Myocyte (in vitro differentiated cells): ENCODE measurements at places on chromosomes 16 and 17. TPM values are rescaled to one million over a fixed set of nuclear protein-coding genes. Genes with fewer than 3 reads are reported as not detected.
A peak's percentile ranks its signal among the peaks of the same experiment; 100 is the strongest.

DNA sequence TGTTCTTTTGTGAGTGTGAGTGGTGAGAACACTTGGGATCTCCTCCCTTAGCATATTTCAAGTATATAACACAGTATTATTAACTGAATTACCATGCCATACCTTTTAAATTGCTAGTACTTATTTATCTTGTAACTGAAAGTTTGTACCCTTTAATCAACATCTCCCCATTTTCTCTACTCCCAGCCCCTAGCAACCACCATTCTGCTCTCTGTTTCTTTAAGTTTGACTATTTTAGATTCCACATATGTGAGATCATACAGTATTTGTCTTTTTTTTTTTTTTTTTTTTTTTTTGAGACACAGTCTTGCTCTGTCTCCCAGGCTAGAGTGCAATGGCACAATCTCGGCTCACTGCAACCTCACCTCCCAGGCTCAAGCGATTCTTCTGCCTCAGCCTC is 117.6 kb upstream of the CACNG3 start:
- DNase-seq: no peak

- no peak for DNase-seq
These were observed 227.9 kb downstream of the MSI2 start for GRCh38 chr17:57484081-57484666.

DNA sequence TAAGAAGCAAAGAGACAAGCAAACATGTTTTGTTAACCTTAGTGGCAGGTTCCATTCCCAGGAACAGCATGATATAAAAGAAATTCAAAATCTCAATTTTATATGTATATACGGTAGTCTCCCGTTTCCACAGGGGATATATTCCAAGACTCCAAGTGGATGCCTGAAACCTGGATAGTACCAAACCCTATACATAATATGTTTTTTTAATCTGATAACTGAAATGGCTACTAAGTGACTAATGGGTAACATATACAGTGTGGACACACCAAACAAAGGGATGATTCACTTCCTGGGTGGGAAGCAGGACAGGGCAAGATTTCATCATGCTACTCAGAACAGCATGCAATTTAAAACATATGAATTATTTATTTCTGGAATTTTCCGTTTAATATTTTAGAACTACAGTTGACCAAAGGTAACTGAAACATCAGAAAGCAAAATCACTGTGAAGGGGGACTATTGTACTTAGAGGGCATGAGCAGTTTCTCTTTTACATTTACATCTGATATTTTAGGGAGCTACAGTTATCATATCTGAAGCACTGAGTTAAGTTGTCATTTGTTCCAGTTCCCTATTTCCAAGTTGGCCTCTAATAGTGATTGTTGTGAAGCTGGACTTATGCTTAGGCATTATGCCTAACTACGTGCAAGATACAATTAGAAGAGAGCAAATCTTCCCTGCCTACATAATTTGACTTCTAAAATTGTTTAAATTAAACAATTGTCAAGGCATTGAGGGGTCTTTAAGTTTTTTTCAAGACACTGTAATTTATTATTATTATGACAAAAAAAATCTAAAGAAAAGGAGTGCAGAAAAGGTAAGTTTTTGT is 34.1 kb upstream of the ABCA6 start:
- peak; percentile 9 for DNase-seq

DNA sequence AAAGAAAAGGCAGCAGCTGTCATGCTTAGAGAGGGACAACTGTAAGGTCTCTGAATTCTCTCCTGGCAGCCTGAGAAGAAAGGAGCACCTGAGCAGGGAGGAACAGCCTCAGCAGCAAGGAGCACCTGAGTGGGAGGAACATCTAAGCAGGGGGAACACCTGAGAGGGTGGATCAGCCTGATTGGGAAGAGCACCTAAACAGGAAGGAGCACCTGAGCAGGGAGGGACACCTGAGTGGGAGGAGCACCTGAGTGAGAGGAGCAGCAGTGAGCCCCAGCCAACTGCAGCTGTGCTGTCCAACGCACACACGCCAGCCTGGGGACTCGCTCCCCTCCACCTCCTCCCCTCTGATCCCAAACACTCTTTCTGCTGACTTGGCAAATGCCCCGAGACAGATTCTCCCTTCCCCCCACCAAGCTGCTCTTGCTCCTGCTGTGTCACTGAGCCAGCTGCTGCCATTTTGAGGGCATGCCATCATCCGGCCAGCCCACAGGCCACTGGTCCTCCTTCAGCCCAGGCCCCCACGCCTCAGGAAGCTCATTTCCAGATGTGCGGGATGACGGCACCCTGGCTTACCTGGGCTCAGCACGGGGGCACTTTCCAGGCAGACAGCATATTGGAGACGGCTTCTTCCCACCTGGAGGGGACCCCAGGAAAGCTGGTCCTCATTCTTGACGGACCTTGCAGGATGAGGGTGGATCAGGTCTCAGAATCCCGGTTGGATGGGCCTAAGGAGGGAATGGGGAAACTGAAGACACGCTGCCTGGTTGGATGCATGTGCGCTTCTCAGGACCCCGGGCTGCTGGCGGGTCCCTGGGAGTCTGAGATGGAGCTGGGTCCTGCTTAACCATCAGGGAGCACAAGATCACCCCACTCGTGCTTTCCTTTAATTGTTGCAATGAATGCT is 57.7 kb upstream of the RBFOX3 start:
- no peak for DNase-seq

DNA sequence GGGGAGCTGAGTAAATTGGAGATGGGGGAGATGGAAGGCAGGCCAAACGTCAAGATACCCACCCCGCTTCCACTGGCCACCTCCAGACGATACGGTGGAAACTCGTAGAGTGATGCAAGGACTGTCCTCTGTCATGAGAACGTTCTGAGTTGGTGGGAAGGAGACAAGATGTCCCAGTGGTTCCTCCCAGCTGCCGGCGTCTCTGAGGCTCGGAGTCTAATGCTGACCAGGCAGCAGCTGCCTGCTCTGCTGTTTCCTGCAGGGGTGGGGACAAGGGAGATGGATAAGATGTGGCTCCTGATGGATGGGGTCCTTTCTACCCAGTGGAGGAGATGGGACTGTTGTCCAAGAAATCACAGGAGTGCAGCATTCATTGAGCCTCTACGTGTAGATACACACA is 28.2 kb upstream of the C1QL1 start:
- DNase-seq: peak; percentile 40

DNA sequence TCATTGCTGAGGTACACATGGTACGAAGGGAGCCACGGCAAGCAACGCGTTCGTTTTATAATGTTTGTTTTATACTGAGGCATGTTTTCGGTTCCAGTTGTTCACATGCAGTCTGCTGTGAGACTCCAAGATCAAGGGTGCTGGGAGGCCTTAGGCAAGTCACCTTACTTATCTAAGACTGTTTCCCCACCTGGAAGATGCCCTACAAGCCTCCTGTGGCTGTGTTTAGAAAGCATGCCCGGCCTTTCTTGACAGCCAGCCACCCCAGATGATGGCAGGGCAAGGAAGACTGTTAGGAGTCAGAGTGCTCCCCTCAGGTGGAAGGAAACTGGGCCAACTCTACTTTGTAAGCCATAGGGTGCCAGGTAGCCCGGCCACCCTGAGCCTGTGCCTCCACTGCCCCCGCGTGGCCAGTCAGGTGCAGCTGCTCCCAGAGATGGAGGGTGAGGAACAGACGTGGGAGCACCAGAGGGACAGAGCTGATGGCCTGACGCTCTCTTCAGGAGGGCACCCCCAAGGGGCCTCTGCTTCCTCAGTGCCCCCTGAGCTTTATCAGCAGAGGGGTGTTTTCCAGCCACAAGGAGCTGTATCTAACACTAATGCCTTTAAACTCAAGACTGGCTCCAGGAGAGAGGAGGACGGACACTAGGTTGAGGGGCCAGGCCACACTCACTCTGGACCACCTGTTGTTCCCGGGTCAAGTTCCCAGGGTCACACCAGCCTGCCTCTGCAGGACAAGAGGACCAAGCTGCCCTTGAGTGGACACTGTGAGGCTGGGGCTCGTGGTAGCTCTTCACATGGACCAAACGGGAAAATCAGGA is 5.4 kb downstream of the NAT9 start:
- DNase-seq: peak; percentile 51

DNA sequence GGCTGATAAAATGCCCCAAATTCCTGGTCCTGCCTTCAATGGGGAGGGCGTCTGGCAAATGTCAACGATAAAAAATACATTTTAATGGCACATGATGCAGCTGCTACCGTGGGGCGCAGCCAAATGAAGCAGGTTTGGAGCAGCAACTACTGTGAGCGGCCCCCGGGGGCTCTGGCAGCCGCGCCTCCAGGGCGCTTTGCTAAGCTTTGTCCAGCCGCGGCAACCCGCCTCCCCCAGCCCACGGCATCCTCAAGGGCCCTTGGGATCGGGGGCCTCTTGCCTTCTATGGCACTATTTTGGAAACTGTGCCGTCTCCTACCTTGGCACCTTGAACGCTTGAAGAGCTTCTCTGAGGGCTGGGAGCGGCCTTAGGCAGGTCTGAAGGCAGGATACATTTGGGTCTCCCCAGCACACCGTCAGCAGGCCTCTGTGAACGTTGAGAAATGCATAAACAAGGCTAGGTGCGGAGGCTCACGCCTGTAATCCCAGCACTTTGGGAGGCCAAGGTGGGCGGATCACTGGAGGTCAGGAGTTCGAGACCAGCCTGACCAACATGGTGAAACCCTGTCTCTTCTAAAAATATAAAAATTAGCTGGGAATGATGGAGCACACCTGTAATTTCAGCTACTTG is 25.1 kb downstream of the TBX4 start:
- DNase-seq: no peak

- DNase-seq: no peak
These were observed 43.8 kb upstream of the NDRG4 start for GRCh38 chr16:58456193-58456592.

- peak; percentile 52 for DNase-seq
These were observed 410.8 kb downstream of the CDH11 start for GRCh38 chr16:64711026-64711425.

- DNase-seq: no peak
These were observed 10.1 kb downstream of the MPO start for GRCh38 chr17:58270476-58271215.

- DNase-seq: no peak
These were observed at the start of gene ZNF385C for GRCh38 chr17:42097691-42098631. Gene ZNF385C, minus strand, starts transcription at chr17:42098473. Its CDS starts 35,417 bp downstream, at chr17:42063056.

- no peak for DNase-seq
These were observed 115.9 kb downstream of the DYNLRB2 start for GRCh38 chr16:80656711-80657150.

DNA sequence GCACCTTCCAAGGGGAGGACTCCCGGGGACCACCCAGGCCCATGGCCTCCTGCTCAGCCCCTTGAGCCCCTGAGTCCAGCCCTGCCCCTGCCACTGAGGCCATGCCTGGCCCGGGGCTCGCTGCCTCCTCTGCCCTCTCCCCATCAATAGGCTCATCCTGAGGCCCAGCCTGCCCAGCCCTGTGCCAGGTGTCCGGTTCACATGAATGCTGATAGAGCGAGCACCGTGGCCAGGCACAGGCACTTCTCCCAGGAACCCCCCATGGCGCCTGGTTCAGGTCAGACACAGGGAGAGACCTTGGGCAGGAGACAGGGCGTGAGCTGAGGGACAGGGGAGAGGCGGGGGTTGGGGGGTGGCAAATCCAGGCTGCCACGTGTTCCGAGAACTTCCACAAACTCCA is 2.8 kb upstream of the PVALEF start:
- no peak for DNase-seq

GRCh38 chr17:73534209-73534909 is 109.9 kb downstream of the SDK2 start:
- no peak for DNase-seq

DNA sequence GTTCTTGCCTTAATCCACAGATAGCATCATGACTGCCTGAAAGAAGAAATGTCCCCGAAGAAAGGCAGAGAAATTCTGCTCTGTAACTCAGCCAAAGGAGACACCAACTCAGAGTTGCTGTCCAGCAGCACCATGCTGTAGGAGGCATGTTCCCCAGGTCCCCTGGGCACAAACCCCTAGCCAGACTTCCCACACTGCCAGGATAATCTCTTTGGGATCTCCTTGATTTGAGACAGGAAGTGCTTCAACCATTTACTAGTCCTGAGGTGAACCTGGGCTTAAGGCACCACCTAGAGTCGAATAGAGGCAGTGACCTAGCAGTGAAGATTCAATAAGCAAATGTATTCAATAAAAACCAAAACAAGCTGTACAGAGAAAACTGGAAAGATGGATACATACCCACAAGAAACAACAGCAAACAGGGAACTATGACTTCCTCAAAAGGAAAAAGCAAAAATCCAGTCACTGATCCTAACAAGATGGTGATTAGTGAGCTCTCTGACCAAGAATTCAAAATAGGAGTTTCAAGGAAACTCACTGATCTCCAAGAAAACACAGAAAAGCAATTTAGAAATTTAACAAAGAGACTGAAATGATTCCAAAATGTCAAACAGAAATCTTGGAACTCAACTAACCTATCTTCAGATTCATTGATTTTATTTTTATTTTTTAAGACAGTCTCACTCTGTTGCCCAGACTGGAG is 5.7 kb downstream of the OR4D2 start:
- no peak for DNase-seq

GRCh38 chr16:82004601-82005000 is 6.7 kb downstream of the SDR42E1 start:
- no peak for DNase-seq

DNA sequence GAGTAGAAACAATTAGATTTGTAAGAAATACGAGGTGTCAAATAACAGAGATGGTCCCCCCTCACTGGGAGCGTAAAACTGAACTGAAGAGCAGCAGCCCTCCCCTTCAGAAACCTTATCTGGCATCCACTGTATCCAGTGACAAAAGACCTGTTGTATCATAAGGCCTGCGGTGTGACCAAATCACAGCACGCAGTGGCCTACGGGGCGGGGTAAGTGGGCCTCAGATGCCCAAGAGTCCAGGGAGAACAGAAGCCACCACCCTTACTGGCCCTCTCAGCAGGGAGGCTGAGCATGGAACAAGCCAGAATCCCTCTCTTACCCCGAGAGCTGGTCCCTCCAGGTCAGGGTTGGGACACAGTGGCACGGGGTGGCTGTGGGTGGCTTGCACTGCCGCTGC is 5.5 kb downstream of the JMJD6 start:
- DNase-seq: no peak

- DNase-seq: peak; percentile 26
These were observed 24.5 kb upstream of the HS3ST2 start for GRCh38 chr16:22789281-22789945.

GRCh38 chr17:78892936-78893379 is 10.0 kb downstream of the CEP295NL start:
- DNase-seq: no peak

GRCh38 chr17:9115214-9116191 is 94.2 kb downstream of the NTN1 start:
- no peak for DNase-seq

The ZNF652 gene
- total RNA-seq: 24.6 and 26.5 TPM in 2 replicates

The YPEL3 gene
- total RNA-seq: 41.3 and 52.2 TPM in 2 replicates

The SGF29 gene
- total RNA-seq: 12.5 and 17.4 TPM in 2 replicates

The PLLP gene
- total RNA-seq: not detected in 2 replicates

The CCL17 gene
- not detected in 2 replicates for total RNA-seq

The CMIP gene
- 13.5 and 20.0 TPM in 2 replicates for total RNA-seq

The FAM83G gene
- total RNA-seq: 4.3 and 6.0 TPM in 2 replicates

The SLC52A1 gene
- not detected in 2 replicates for total RNA-seq

The GP1BA gene
- total RNA-seq: not detected in 2 replicates

The TEKT1 gene
- not detected in 2 replicates for total RNA-seq

The MPP3 gene
- 5.4 and 5.5 TPM in 2 replicates for total RNA-seq

The MSLN gene
- not detected in 2 replicates for total RNA-seq
